ENCODE measurements at places on chromosomes 1 and 21.

DNA sequence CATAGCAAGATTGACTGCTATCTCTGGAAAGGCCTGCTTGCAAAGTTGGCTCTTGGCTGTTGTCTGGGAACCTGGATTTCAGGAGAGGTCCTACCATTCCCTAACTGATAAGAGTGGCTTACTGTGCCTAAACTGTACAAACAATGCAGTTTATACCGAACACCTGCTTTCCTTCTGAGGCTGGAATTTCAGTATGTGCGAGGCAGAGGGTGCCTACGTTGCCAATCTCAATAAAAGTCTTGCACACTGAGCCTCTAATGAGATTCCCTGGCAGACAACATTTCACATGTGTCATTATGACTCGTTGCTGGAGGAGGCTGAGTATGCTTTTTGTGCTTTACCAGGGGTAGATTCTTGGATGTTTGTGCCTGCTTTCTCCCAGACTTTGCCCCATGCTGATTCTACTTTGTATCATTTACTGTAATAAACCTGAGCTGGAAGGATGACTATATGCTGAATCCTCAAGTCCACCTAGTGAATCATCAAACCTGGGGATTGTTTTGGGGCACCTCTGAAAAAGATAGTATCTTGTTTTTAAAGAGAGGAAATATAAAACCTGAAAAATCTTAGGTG is 58.9 kb upstream of the GNG4 start:
- DNase-seq, result no peak

GRCh38 chr1:115879977-115880376 is 39.1 kb upstream of the NHLH2 start:
- DNase-seq, result no peak

GRCh38 chr1:87449348-87449963 is 120.8 kb downstream of the LMO4 start:
- peak; percentile 55 for DNase-seq

DNA sequence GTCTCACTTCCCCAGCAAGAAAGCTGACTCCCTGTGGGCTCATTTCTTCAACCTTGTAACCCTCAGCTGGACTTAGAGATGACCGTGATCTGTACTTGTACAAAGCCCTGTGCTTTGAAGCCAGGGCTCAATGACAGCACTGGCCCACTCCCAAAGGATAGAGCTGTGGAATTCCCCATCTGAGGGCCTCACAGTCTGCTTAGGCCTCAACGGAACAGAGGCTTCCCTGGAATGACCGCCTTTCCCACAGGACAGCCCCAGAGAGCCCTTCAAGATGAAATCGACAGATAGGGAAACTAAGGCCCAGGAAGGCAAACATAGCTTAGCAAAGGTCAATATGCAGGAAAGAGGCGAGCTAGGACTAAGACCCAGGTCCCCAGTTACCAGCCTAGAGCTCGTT is 11.5 kb downstream of the SLC9A1 start:
- DNase-seq, result no peak

DNA sequence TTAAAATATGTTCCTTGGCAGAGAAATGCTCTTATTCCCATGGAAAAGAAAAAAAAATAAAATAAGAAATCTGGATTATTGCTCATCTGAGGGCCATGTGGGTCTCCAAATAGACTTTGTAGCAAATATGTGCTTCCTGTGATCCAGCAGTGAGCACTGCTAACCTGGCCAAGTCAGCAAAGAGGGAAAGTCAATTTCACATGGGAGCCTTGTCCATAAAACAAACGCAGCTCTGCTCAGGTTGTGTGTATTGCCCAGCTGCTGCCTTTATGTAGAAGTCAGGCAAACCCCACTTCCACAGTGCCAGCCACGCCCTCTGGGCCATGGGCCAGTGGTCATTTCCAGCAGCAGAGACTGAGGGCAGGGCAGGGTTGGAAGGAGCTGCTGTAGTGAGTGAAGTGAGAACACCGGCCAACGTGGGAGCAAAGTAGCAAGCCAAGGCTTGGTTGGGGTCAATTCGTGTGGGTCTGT is 174.3 kb downstream of the LYPLAL1 start:
- DNase-seq, result no peak

- no peak for DNase-seq
These were observed 118.8 kb downstream of the NEK7 start for GRCh38 chr1:198275597-198275996.

- DNase-seq, result no peak
These were observed 4.6 kb upstream of the RNF186 start for GRCh38 chr1:19819701-19820100.

DNA sequence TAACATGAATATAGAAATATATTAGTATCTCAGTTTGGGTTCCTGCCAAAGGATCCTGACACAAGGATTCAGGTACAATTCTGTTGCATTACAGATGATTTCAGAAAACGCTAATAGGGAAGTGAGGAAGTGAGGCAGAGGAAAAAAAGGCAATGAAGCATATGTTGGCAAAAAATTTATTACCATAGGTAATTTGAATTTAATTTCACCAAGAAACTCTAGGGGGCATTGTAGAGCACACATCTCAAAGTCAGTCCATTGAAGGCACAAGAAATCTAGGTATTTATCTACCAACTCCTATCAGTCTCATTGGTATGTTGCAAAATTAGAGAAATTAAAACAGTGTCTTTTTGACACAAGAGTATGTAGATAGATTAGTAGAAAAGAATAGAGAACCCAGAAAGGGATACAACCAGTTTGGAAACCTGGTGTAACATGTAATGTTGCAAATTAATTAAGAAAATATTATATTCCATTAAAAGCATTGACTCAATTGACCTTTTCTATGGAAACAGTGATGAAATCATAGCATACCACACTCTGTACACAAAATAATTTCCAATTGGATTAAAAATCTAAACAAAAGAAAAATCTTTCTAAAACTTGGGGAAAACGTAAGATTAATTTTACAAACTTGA is 104.9 kb upstream of the SNX7 start:
- DNase-seq, result no peak

DNA sequence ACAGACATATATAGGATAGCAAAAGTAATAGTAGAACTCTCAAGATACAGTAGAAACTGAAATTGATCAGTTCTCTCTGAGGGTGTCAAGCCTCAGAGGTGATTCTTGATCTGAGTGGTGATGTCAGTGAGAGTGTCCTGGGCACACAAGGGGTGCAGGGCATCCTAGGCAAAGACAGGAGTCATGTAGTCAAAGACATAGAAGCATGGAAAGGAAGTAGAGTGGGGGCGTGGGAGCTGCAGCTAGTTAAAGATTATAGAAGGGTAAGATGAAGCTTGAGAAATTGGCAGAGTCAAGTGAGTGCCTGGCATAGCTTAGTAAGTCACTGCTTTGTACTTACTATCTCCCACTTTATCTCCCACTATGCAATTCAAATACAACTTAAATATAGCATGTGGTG is 22.8 kb downstream of the CDC7 start:
- DNase-seq, result peak; percentile 78

DNA sequence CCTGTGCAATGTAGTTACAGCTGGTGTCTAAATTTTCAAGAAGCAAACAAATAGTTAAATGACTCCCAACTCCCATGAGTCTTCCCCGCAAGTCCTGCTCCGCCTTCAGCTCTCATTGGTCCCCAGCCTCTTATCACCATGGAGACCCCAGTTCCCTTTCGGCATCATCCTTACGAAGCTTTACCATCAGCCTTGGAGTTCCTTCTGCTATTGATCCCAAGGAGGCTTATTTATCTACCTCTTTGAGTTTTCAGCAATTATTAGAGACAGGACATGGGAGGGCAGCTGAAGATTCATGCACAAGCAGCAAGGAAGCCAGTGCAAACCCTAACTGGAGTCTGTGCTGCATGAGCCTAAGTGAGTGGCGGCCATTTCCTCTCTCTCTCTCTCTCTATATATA is 12.3 kb downstream of the KCNA2 start:
- no peak for DNase-seq

- no peak for DNase-seq
These were observed 4.2 kb downstream of the WNT9A start for GRCh38 chr1:227943381-227944089.

GRCh38 chr1:163346326-163346870 is 24.6 kb downstream of the NUF2 start:
- no peak for DNase-seq

DNA sequence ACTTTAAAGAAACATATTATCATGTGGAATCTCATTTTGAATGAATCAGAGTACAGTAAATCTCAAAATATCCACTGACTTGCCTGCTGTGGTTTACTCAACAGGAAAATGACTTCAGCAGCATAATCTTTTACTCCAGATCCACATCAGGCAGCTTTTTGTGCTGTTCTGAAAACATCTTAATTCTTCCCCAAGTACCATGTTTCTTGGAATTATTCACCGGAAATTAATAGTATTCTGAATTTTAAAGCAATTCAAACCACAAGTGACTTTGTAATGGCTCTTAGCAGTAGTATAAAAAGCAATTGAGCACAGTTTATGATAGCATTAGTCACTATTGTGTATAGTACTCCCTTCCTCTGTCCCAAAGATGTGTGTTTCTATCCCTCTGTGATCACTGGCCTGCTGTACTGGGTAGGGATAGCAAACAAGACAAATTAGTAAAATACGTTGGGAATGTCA is 64.2 kb upstream of the ERRFI1 start:
- no peak for DNase-seq

DNA sequence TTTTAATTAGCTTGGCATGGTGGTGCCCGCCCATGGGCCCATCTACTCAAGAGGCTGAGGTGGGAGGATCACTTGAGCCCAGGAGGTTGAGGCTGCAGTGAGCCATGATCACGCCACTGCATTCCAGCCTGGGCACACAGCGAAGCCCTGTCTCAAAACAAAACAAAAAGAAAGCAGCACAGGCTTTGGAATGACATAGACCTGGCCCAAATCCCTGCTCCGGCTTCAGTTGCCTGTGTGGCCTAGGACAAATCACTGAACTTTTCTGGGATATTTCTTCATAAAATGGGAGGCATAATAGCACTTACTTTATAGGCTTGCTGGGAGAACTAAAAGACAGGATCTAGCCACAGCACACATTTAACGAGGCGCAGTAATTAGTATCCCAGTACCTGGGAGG is 2.4 kb downstream of the PEAR1 start:
- no peak for DNase-seq

- no peak for DNase-seq
These were observed 9.2 kb downstream of the RAB29 start for GRCh38 chr1:205766038-205766437.

- no peak for DNase-seq
These were observed 21.1 kb upstream of the ETS2 start for GRCh38 chr21:38784458-38785266.

- DNase-seq, result no peak
These were observed 163.1 kb downstream of the KCNJ6 start for GRCh38 chr21:37753122-37753599.

DNA sequence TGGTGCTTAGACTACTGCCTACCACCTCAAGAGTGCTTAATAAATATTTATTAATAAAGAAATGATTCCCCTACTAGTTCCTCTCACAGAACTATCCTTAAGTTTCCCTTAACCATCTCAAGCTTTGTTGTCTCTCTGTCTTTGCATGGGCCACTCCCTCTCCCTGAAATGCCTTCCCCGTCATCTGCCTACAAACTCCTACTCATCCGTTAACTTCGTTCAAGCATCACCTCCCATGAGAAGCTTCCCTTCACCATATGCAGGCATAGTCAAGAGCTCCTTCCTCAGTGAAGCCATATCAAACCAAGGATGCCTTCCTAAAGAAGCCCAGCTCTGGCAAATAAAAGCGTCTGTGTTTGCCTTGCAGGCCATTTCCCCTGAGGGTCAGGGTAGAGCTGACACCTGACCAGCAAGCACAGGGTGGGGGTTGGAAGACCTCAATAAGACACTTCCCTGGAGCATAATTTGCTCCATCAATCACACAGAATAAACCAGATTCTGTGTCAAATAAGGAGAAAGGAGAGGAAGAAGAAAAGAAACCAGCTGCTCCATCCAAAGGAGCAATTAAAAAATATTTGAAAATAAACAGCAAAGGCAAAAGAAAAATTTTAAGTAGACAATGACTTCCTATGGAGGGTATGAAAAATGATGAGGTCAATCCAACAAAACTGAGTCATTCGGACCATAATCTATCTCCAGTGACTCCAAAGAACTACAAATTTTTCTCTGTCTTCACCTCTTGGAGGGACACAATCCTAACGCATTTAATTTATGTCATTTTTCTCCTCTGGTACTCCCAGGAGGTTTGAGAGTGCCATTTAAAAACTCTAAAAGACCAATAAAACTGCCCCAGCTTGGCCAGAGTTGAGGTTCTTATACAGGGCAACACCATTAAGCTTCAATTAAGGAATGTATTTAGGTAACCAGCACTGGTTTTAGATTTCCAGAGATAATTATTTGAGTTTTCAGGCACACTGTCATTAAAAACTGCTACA is 303.6 kb downstream of the KCNH1 start:
- DNase-seq, result no peak

GRCh38 chr1:68188060-68188538 is 44.2 kb downstream of the WLS start:
- DNase-seq, result no peak

GRCh38 chr1:164720440-164721227 is 161.7 kb downstream of the PBX1 start:
- DNase-seq, result no peak

GRCh38 chr1:247077876-247078257 is 744 bp downstream of the ZNF670 start:
- DNase-seq, result no peak

GRCh38 chr1:93695411-93696005 is 13.9 kb upstream of the BCAR3 start:
- no peak for DNase-seq

GRCh38 chr21:38956007-38956406 is 150.3 kb downstream of the ETS2 start:
- no peak for DNase-seq

DNA sequence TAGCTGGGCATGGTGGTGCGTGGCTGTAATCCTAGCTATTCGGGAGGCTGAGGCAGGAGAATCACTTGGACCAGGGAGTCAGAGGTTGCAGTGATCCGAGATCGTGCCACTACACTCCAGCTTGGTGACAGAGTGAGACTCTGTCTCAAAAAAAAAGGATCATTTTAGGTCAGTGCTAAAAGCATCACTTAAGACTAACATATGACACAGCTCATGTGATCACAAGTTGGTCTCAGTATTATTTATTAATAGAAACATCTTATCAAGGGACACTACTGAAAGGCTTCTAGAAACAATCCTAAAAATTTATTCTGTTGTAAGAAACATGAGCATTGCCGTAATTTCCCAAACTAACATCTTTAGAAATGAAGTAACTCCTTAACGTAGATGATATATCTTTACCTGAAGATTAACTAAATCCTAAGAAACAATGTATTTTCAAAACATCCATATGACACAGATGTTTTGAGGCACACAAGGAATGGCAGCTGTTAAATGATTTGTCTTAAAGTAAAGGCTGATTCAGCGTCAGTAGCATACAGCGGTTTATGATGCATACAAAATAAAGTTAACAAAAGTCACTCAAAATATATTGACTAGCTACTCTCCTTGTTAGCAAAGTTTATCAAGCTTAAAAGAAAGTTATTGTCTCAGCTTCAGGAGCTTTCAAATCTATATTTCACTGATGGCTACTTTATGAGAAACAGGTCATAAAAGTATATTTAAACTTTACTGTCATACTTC is 2.6 kb downstream of the NIBAN1 start:
- no peak for DNase-seq

Measured in T-helper 2 cell treated with Interferon-gamma antibody and Interleukin-4, amounts not matched to agents 5 μg/mL and 100 μg/mL, for 36 hours (primary cell).